Sigmoid colon (tissue), 7 donors: ENCODE measurements at places on chromosomes 3 and 15. TPM values are rescaled to one million over a fixed set of nuclear protein-coding genes. Genes with fewer than 3 reads are reported as not detected.

The C15orf62 gene
- total RNA-seq: not detected

The PRSS50 gene
- 0.16 TPM for total RNA-seq

- DNase-seq: no peak
- H3K27ac ChIP-seq: no peak overlapping the region
- no peaks in the 10 kb centered on the region for H3K27me3 ChIP-seq
- no peaks in the 10 kb centered on the region for H3K4me1 ChIP-seq
- no peak overlapping the region for H3K4me3 ChIP-seq
- no peaks in the 10 kb centered on the region for H3K36me3 ChIP-seq
Measured at GRCh38 chr3:86228101-86228500, 762.8 kb downstream of the VGLL3 start.

GRCh38 chr3:179791793-179792192 lies 139.0 kb downstream of the USP13 start:
- no peaks in the 10 kb centered on the region for H3K4me1 ChIP-seq
- no peaks in the 10 kb centered on the region for H3K27me3 ChIP-seq
- no peak overlapping the region for H3K4me3 ChIP-seq
- DNase-seq: no peak
- no peaks in the 10 kb centered on the region for H3K36me3 ChIP-seq
